Foreskin keratinocyte (primary cell): ENCODE measurements at places on chromosomes 5 and 9. TPM values are rescaled to one million over a fixed set of nuclear protein-coding genes. Genes with fewer than 3 reads are reported as not detected.

- DNase-seq = peak; percentile 8
Observed at GRCh38 chr9:92265154-92265553, 28.3 kb downstream of the IARS1 start.

PCDHGA5 gene
- total RNA-seq = 0.03 TPM in 1 of 2 replicates, not detected in the other

DNA sequence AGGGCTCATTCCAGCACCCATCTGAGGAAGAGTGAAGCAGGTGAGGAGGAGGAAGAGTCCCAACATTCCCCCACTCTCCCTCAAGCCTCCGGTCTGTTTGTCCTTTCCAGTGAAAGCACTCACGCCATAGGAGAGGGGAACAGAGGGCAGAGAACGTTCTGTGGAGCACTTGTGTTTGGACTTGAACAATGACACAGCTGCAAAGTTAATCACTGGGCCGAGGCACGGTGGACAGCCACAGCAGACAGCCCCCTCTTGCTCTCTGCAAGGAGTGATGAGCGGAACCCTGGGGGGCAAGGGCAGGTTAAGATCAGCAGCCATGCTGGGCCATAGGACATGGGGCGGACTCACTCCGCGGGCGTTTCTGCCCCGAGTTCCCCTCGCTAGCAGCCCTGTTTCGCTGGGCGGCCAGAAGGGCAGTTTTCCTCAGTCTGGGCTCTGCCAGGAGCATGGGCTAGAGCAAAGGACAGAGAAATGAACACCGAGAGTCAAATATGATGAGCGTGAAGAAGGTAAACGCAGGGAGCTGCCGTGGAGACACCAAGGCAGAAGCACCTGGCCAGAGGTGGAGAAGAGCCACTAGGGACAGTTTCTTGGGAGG lies 185.7 kb downstream of the GAPVD1 start:
- no peak for DNase-seq

DNA sequence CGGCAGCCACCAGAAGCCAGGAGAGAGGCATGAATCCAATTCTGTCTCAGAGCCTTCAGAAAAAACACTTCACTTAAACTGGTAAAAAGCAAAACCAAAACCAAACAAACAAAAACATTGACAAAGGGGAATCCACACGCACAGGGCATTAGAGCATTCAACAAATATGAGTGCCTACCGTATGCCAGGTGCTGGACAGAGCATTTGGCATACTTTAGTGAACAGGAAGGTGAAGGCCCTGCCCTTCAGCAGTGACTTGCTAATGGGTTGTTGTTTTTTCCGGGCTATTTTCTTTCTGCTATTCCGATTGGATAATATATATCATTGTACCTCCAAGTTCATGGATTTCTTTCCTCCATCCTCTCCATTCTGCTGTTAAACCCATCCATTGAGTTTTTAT lies 71.7 kb upstream of the RUFY1 start:
- DNase-seq = no peak

CFAP157 gene
- not detected in 2 replicates for total RNA-seq

CCDC187 gene
- 0.03 TPM in 1 of 2 replicates, not detected in the other for total RNA-seq

IL7R gene
- total RNA-seq = 4.5 and 6.7 TPM in 2 replicates

GRCh38 chr5:161697001-161697400 lies 11.5 kb downstream of the GABRA6 start:
- DNase-seq = no peak

- no peak for DNase-seq
Observed at GRCh38 chr9:111232997-111233790, 96.8 kb downstream of the OR2K2 start.

- no peak for DNase-seq
Observed at GRCh38 chr5:149024477-149024876, 38.4 kb downstream of the SH3TC2 start.

PCDHGA7 gene
- under 0.01 and 0.17 TPM in 2 replicates for total RNA-seq

- no peak for DNase-seq
Observed at GRCh38 chr5:151595411-151595826, 4.3 kb upstream of the FAT2 start.

DNA sequence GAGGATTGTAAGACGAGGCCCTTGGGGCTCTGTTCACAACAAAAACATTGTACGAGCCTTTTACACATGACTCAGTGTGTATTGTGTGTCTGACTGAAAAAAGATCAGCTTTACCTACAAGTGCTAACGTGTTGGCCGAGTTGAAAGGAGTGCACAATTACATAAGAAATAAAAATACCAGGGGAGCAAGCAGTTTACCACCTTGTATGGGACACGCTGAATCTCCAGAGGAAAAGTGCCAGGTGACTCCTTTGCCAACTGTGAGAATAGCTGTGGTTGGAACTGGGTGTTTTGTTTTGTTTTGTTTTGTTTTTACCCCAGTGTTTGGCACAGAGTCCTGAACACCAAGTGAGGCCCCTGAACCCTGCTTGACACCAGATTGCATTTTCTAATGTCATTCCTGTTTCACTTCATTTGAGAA lies 32.8 kb upstream of the ZSWIM6 start:
- peak; percentile 95 for DNase-seq

GRCh38 chr5:159657771-159658170 lies 258.5 kb upstream of the ADRA1B start:
- DNase-seq = no peak

PCDHB6 gene
- total RNA-seq = 0.07 TPM in 1 of 2 replicates, not detected in the other

DNA sequence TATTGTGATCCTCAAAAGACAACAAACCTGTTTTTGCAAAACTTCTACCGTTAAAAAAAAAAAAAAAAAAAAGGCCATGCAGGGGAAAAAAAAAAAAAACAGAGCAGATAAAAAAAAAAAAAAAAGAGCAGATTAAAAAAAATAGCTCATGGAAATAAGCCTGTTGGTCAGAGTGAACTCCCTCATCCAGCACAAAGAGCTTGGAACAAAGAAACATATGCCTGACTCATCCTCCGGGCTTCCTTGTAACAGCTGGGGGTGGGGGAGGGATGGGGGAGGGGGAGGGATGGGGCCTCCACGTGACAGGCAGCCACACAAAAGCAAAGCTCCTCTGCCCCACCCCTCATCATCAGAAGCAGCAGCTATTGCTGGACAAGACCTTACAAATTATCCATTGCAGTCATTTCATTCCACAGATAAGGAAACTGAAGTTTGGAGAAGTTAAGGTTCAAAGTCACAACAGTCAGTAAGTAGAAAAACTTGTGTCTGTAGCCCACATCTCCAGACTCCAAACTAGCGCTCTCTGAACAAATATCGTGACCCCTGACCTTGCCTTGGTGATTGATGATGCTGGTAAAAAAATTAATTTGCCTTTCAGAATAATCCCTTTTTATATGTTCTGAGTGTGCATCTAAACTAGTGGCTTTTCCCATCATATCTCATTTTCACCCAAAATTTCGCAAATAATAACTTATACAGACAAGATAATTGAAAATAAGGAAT lies 38.9 kb downstream of the SLC35D2 start:
- peak; percentile 87 for DNase-seq

PCDHB14 gene
- 0.07 TPM in 1 of 2 replicates, not detected in the other for total RNA-seq

DNA sequence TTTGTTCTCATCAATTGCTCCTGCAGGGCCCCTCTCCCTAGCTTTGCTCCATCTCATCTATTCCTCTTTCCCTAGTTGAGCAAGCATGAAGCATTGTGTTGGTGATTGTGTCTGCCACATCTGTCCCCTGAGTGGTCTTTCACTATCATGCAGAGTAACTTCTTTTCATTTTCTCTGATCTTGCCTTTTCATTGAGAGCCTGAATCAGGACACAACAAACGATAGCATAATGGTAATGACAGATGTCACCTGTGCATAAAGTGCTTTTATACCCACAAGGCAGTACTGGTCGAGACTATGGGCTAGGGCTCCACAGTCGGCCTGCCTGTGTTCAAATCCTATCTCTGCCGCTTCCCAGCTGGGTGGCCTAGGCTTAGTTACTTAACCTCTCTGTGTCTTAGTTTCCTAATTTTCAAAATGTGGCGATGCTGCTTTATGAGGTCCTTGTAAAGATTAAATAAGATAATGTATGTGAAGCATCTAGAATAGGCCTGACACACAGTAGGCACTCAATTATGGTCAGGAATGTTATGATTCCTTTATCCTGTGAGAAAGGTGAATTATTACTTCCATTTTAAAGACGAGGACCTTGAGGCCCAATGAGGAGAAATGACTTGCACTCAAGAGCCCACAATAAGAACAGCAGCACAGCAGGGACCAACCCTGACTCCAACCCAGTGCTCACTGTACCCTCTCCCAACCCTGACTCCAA lies 137.1 kb upstream of the ZNF618 start:
- DNase-seq = no peak

DNA sequence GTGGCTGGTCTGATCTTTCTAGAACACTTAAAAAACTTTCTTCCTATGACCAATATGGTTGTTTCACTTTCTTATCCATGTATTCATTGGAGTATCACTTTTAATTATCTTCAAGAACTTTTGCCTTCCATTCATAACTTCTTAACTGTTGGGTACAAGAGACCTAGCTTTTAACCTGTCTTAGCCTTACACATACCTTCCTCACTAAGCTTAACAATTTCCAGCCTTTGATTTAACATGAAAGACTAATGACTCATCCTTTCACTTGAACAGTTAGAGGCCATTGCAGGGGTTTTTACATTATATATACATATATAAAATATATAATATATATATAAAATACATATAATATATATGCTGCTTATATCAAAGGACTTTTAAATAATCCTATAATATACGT lies 57.9 kb downstream of the ABHD17B start:
- DNase-seq = no peak

DNA sequence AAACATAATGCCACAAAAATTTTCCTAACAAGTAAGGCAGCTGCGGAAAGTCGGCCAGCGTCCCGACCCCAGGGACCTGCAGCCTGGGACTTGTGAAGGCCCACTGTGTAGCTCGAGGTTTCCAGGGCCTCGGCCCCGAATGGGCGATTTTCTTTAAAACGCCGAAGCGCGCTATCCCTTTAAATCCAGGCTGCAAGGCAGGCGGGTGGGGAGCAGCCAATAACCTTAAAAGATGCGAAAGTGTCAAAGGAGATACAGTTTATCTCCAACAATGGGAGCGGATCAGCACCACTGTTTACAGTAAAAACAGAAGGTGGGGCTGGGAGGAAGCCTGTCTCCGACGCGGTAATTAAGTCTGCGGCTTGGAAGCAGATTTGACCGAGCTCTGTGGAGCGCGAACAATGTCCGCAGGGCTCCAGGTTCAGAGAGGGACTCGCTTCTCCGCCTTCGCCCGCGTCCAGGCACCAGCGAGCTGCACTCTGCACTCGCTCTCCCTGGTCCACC lies 1.7 kb upstream of the ZSWIM6 start:
- DNase-seq = peak; percentile 51

GRCh38 chr9:34185778-34186551 lies 7.1 kb downstream of the UBAP1 start:
- DNase-seq = peak; percentile 96

SPRY4 gene
- total RNA-seq = 25.6 and 31.6 TPM in 2 replicates

DNA sequence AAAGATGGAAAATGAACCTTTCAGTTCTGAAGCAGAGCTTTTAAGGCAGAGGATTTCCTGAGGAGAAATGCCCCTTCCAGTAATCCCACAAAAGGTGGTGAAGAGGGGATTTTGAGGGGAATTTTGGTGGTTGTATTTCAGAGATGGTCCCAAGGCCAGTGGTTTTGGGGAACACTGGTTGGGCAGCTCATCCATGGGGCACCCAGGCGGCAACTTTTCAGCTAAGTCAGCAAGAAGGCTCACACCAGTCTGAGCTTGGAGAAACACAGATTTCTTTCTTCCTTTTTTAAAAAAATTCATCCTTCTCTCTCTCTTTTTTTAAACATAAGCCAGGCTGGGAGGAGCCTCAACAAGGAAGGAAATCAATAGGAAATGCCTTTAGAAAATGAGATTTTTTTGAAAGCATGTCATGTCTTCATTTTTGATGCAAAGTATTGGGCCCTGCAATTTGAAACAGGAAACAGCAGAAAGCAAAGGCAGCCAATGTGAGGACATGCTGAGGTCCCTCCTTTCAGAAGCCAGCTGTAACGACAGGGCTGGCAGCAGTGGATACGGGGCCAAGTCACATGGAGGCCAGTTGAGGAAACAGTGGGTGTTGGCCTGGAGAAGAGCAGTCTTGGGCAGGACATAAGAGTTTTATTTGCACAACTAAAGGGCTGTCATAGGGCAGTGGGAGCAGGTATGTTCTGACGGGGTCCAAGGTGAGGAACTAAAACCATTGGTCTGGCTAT lies 155.3 kb upstream of the KLF4 start:
- no peak for DNase-seq

- DNase-seq = no peak
Observed at GRCh38 chr9:95626885-95627558, 110.3 kb upstream of the PTCH1 start.
